ENCODE measurements at places on chromosomes 1 and 21.

GRCh38 chr1:3402258-3403010 is 52.0 kb upstream of the ARHGEF16 start:
- DNase-seq: no peak

DNA sequence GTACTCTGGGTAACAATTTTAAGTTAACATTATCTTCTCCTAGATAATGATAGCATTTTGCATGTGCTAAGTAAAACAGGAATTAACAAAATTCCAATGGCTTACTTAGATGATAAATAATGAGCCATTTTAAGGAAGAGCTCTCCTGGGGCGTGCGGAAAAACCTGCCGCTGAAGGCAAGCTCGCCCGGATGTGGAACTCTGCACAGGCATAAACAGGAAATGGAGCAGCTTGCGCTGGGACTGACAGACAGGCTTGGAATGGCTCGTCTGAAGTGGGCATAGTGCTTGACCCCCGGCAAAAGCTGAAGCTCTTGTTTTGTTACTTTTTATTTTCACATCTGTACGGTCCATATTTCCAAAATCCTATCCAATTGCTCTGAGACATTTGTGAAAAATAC is 169.2 kb downstream of the ZNF281 start:
- no peak for DNase-seq

GRCh38 chr1:36352125-36352909 is 28.9 kb upstream of the EVA1B start:
- DNase-seq: no peak

- DNase-seq: no peak
Observed at GRCh38 chr1:52195161-52195560, 53.3 kb downstream of the ZFYVE9 start.

DNA sequence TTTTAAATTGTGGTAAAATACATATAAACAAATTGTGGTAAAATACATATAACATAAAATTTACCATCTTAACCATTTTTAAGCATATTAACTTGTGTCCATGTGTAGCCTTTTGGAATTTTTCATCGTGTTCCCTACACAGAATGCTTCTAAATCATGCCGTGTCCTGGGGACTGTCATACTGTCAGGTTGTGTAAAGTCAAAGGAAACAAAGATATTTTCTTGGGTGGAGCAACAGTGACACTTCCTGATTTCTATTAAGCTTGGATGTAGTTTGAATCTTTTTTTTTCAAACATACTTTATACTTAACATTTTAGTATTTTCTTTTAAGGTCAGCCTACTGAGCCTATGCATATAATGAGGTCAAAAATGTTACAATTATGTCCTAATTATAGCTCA is 32.3 kb downstream of the DOP1B start:
- DNase-seq: no peak

DNA sequence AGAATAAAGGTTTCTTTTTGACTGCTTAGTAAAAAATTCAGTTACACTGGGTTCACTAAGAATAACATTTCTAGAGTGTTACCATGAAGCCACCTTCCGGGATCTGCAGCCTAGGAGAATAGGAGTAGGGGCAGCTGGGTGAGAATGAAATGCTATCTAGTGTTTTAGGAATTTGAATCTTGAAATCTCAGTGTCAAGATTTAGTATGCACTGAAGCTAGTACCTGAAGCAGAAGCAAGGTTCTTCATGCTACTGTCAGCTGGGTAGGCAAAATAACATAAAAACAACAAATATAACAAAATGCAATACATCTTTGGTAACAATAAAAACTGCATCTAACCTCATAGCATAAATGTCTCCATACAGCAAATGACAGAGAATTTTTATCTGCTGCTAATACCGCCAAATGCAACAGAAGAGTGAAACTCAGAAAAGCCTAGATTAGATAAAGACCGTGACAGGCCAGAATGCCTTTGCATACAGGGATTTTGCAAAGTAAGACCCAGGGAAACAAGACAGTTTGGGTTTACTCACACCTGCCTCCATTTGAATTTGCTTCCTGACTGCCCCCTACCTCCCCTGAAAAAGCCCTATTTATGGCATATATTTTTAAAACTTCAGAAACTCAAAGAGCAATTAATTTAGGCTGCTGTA is 58.2 kb downstream of the GADD45A start:
- no peak for DNase-seq

GRCh38 chr1:185980891-185981290 is 246.7 kb downstream of the HMCN1 start:
- DNase-seq: no peak

GRCh38 chr21:43328958-43329691 is 97.8 kb downstream of the SIK1 start:
- no peak for DNase-seq

DNA sequence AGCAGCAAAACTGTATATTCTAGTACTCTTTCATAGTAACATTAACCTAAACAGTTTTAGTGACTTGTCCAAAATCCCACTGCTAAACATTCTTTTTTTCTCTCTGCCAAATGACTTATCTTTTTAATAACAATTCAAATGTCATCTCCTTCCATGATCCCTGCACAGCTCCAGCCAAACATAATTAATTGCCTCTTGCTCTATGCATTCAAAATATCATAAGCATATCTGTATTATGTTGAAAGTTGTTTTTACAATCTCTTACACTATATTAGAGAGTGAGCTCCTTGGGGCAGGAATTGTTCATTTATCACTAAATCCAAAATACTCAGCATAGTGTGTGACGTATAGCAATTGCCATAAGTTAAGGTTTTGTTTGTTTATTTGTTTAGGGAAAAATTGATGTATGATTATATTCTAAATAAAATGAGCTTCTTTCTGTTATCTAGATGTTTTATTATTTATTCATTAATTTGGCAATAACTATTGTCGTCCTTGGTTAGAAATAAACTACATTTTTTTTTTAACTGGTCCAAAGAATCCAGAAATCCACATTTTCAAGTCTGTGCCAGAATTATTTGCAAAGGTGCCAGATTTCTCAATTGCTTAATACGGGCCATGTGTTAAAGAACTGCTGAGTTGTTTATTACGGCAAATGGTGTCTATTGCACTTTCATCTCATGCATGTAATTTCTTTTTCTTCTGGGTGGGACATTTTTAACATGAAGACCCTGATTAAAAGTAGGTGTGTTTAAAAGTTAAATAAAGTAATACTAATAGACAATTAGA is 577.2 kb upstream of the ZRANB2 start:
- DNase-seq: no peak

GRCh38 chr1:162859191-162859590 is 1.8 kb downstream of the CCDC190 start:
- DNase-seq: no peak

GRCh38 chr1:212515329-212515760 is 82.6 kb downstream of the NENF start:
- DNase-seq: no peak

DNA sequence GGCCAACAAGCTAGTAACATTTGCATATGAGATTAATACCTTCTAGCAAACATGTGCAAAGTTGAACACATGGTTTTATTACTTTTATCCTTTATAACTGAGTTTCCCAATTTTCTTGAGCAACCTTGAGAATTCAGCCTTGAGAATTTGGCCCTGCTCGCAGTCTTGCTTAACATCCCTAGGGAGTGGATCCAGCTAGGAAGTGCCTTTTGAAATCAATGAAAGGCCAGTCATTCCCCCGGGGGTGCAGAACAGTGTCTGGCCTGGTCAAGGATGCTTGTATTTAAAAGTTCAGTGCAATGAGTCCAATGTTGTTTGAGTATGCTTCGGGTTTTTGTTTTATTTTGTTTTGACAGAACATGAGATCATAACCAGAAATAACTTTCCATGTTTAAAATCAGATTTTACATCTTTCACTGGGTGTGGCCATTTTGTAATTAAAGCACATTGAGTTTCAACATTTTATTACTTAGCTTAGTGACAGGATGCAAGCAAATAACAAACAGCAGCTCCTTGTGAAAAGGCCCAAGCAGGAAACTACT is 16.7 kb downstream of the PALMD start:
- no peak for DNase-seq

- peak; percentile 75 for DNase-seq
Observed at GRCh38 chr1:204791453-204792353, 79.0 kb upstream of the NFASC start.

DNA sequence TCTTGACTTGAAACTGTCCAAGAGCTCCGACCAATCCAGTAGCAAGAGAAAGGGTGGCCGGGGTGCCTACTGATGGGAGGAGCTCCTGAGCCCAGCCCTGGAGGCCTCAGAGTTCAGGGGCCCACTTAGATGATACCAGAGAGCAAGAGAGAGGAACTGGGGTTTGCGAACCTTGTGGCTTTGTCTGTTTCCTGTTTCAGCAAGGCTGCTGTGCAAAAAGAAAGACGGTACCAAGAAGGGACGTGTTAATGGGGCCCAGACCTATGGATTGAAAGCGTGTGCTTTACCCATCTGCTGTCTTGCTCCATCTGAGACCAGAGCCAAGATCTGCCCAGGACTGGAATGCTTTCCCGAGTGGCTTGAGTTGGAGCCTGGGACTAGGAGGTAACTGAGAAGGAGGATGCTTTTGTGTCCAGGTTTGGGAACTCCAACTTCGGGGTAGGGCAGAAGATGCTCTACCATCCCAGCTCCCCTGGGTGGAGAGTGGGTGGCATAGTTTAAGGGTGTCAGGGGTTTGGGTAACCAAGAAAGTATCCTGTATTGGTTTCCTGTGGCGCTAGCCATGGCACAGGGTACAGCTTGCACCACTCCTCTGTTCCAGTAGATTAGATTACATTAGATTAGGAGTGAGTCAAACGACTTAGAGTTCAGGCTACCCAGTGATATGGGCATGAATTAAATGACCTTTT is at the start of gene TRAF3IP3:
TRAF3IP3 (plus strand) TSS at position 128 of the 689 bp plus-strand sequence. CDS start 3,987 bp downstream, outside the sequence.
- peak; percentile 63 for DNase-seq

- no peak for DNase-seq
Observed at GRCh38 chr1:9238134-9238533, 3.6 kb downstream of the H6PD start.

GRCh38 chr1:234691567-234691966 is 81.6 kb upstream of the IRF2BP2 start:
- DNase-seq: no peak

- DNase-seq: no peak
Observed at GRCh38 chr1:32925403-32926162, 24.4 kb upstream of the TMEM54 start.

DNA sequence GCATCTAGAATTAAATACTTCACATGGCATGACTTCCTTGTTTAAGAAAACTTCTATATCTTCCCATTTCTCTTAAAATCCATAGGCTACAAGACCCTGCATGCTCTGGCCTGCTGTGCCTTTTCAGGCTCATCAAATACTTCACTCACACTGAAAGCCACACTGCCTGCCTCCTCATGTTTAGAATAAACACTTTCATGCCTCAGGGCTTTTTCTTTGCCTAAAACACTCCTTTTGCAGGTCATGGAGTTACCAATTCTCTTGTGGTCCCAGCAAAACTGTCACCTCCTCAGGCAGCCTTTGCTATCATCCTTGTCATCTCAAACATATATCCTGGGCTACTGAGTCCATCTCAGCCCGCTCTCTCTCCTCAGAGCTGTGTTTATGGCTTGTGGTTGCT is 5.5 kb downstream of the SGIP1 start:
- no peak for DNase-seq

- no peak for DNase-seq
Observed at GRCh38 chr1:168098534-168099320, 38.0 kb downstream of the GPR161 start.

DNA sequence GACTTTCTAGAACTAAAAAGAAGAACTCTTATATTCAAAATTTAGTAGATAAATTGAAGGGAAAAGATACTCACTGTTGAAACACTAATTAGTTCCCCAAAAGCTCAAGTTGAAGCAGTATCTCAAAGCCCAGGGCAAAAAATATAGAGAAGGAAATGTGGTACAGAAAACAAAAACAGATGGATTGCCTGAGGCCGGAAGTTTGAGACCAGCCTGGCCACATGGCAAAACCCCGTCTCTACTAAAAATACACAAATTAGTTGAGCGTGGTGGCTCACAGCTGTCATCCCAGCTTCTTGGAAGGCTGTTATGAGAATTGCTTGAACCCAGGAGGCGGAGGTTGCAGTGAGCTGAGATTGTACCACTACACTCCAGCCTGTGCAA is 36.0 kb downstream of the FAM177B start:
- no peak for DNase-seq

- DNase-seq: no peak
Observed at GRCh38 chr1:34266127-34266951, 89.6 kb downstream of the C1orf94 start.

GRCh38 chr1:90807329-90807728 is 90.2 kb upstream of the BARHL2 start:
- DNase-seq: no peak

GRCh38 chr1:56380531-56380930 is 198.8 kb downstream of the PLPP3 start:
- DNase-seq: no peak

GRCh38 chr1:105608713-105609112 is 1447.8 kb upstream of the PRMT6 start:
- DNase-seq: no peak

DNA sequence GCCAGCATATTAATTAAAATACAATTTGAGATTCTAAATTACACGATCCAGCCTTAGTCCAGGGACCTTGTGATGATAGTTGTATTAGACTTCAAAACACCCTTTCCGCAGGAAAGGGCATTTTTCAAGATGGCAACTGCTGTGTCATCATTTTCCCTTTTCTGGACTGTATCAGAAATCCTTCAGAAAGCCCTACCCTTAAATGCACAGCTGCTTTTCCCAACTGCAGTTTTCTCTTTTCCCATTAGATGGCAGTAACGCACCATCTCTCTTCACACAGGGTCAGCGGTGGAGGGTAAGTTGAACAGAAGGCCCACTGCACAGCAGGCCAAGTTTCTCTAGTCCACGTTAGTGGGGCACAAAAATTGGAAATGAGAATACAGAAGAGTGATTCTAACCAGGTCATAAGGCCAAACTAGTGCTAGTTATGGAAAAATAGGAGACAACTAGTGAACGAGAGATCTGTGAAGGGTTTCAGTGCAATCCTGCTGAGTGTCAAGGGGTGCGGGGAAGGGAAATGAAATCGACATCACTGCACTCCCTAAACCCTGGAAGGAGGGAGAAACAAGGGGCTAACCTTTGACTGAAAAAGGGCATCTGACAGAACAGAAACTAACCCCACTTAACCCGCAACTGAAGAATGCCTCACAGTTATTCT is 22.1 kb upstream of the TDRD10 start:
- no peak for DNase-seq

GRCh38 chr1:29548091-29548490 is 311.8 kb downstream of the PTPRU start:
- DNase-seq: no peak

DNA sequence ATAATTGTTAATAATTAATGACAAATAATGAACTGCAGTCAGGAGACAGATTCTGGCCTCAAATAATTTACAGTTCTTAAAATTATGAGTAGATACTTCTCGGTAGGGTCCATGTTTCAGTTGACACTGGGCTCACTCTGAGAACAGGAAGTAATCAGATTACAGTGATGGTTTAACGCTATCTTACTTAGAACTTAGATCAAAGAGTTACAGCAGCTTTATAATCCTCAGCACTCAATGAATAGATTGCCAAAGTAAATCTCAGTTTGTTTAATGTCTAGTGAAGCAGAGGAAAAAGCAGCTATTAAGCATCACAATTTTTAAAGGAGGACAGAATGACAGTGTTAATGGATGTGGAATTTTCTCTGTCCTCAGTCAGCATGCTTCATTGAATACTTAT is 79.6 kb downstream of the PDE4B start:
- DNase-seq: no peak

Data from stimulated activated CD8-positive, alpha-beta memory T cell treated with anti-CD3 and anti-CD28 coated beads, Interleukin-4, amount 100 ng/mL, for 4 hours (primary cell).